SK-N-SH (cell line): ENCODE measurements at places on chromosomes 7 and 10. TPM values are rescaled to one million over a fixed set of nuclear protein-coding genes. Genes with fewer than 3 reads are reported as not detected.

DNA sequence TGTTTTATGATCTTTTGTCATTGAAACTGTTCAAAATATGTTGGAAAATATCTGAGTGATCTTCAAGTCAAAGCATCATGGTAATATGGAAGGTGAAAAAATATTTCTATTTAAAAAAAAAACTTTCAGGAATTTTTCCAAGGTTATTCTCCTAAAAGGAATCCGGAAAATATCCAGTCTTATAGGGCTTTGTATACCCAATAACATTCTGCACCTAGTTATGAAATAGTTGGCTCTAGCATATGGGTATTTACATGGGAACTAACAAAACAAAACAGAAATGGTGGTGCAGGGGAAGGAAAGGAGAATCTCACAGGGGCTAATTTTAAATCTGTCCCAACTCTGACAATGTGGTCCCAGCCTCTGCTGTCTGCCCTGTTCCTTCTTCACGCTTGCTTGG lies 167.1 kb upstream of the RHEB start:
- no peak for DNase-seq

GRCh38 chr7:27866256-27866655 lies 126.3 kb downstream of the TAX1BP1 start:
- no peak for DNase-seq

DNA sequence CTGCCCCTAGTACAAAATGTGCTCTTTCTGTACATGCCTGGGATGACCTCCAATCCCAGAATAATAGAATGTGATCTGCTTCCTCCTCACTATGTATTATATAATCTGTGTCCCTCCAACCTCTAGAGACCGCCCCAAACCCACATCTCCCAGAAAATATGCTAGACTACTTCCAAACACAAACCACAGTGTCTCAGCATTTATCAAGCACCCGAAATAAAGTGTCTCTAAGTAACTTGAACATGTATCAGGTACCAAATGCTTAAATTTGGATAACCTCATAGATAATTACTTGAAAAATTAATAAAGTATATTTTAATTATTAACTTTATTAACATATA lies 16.1 kb downstream of the LYZL1 start:
- no peak for DNase-seq

DNA sequence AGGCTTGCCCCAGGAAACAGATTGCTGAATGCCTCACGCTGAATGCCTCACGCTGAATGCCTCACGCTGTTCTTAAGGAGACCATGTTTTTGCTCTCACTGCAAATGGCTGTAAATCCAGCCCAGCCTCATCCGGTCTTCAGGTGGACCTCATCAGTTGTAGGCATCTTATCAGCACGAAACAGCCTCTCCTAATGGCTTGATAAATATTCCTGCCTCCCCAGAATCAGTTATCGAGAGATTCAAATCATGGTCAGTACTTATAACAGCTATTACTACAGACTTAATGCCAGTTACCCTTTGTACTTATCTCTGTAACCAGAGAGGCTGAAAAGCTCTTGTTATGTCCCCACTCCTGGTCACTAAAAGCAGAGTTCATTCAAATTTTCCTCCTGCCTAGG lies 290.6 kb downstream of the FZD1 start:
- DNase-seq, result no peak

DNA sequence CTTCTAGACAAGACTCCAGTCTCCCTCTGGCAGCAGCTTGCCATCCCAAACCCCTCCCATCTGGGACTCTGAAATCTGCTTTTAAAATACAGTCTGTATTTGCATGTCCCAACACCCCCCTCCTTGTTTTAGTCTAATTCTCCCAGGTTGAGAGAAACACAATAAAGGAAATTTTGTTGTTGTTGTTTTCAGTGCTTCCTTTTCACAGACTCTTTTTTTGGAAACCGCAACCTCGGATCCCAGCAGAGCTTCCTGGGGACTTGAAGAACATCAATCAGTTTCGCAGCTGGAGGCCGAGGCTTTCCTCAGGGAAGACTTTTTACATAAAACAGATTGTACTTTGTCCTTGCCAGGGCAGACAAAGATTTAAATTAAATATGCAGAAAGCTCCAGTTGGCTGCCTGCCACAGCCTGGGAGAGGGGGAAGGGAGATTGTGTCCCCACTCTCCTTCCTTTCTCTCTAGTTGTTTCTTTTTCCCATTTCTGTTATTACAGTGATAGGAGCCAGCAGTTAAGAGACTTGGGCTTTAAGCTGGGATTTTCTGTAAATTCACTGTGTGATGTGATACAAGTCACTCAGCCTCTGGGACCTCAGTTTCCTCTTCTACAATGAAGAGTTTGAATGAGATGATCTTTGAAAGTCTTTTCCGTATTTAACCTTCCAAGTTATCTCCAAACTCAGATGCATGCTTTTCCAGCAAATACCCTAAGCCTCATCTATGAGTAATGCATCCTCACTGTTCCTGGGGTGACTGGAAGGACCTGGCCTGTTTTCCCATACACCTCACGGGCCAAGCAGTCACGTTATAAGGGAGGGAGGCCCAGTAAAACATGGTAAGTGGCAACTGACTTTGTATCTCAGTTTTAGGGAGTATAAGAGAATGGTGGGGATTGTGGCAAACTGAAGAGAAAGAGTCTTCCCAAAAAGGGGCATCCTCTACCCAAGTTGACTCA lies 192.3 kb downstream of the REEP3 start:
- DNase-seq, result peak; percentile 57

DNA sequence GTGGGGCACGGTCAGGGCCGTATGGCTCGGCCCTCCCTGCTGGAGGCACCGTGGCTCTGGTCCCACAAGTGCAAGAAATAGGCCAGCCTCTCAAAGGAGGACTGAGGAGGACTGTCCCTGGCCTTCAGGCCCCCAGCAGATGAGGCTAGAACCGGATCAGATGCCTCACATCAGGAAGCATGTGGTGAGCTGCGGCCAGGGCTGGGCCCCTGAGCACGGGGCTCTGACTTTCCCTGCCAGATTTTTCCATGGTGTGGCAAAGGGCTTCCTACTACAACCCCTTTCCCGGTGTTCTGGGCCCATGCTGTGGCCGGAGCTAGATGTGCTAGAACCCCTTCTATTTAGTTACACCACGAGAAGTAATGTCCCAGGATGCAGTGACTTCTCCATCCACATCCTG lies 100.4 kb downstream of the TCERG1L start:
- DNase-seq, result no peak

DNA sequence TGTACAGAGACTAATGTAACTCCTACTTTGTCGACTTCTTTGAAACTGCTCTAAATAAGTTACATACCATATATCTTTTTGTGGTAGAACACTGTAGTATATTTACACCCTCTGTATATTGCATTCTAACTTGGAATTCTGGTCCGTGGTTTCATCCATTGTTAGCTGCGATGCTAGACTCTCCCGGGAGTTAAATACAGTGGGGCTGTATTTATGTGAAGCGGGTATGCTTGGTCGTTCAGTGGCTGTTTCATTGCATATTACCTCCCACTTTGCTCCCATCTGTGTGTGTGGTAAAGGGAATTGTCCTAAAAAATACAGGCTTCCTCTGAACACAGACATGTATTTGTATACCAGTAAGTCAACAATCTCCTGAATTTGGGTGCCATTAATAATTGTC lies 231.1 kb downstream of the SLC25A13 start:
- no peak for DNase-seq

- DNase-seq, result no peak
Observed at GRCh38 chr7:81074406-81074805, 155.6 kb upstream of the SEMA3C start.

GPR146 gene
- polyA plus RNA-seq, result 1.4 and 2.0 TPM in 2 replicates

CALML5 gene
- not detected in 2 replicates for polyA plus RNA-seq

CALML3 gene
- not detected in 2 replicates for polyA plus RNA-seq

LMTK2 gene
- polyA plus RNA-seq, result 6.8 and 9.0 TPM in 2 replicates

CPA2 gene
- polyA plus RNA-seq, result 0.03 TPM in 1 of 2 replicates, not detected in the other

NPTX2 gene
- 0.41 and 1.2 TPM in 2 replicates for polyA plus RNA-seq

POLR2J2 gene
- polyA plus RNA-seq, result 3.5 and 4.8 TPM in 2 replicates

CXCL12 gene
- 4.1 and 4.7 TPM in 2 replicates for polyA plus RNA-seq

PEX1 gene
- polyA plus RNA-seq, result 16.0 and 24.9 TPM in 2 replicates

DLX6 gene
- 0.23 and 0.37 TPM in 2 replicates for polyA plus RNA-seq
